Lung (tissue), 17 donors: ENCODE measurements at places on chromosomes 7 and 10. TPM values are rescaled to one million over a fixed set of nuclear protein-coding genes. Genes with fewer than 3 reads are reported as not detected.

GRCh38 chr7:97218767-97219166 lies 101.3 kb downstream of the SDHAF3 start:
- no peak overlapping the region for H3K4me3 ChIP-seq
- DNase-seq, result no peak

DNA sequence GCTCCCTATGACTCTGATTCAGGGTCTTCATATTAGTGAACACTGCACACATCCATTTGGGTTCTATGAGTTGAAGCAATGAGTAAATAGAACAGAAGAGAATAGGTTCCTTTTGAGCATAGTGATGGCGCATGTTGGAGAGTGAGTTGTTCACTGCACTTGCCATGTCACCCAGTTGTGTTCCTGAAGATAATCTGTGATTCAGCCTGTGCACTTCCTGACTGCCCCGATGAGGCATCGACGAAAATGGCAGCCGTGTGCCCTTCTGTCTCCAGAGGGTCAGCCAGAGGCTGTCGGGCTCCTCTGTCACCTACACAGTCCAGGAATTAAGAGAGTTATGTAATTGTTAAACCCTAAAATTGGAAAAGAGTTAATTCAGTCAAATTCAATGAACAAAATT lies 94.7 kb downstream of the GALNT11 start:
- no peak for DNase-seq
- H3K36me3 ChIP-seq, result peaks cover 27% of the 10 kb centered on the region
- H3K27me3 ChIP-seq, result no peaks in the 10 kb centered on the region
- no peak overlapping the region for H3K27ac ChIP-seq
- H3K4me1 ChIP-seq, result no peaks in the 10 kb centered on the region
- H3K4me3 ChIP-seq, result no peak overlapping the region

DNA sequence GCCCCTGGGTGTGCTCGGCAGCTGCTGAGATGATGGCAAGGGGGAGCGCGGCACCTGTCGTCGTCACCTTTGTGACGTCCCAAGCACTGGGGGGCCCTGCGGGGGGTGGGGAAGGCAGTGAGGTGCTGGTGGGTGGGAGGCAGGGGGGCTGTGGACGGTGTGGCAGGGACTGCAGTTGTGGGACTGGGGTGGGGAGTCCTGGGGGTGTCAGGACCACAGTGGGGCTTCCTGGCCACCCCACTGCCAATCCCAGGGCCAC lies 82.2 kb downstream of the DNAJB6 start:
- no peak overlapping the region for H3K4me3 ChIP-seq
- DNase-seq, result no peak
- no peaks in the 10 kb centered on the region for H3K36me3 ChIP-seq
- H3K27ac ChIP-seq, result no peak overlapping the region

Gene SFMBT2
- polyA plus RNA-seq, result 2.9 TPM

Gene ZNF736
- polyA plus RNA-seq, result 2.7 TPM

- no peak overlapping the region for H3K4me3 ChIP-seq
- no peaks in the 10 kb centered on the region for H3K27me3 ChIP-seq
- DNase-seq, result no peak
These were observed 410.4 kb downstream of the INHBA start for GRCh38 chr7:41292487-41292886.

Gene NKX2-3
- polyA plus RNA-seq, result not detected

GRCh38 chr7:1672851-1673486 lies 2.9 kb downstream of the ELFN1 start:
- no peak for DNase-seq
- peaks cover 16% of the 10 kb centered on the region for H3K27me3 ChIP-seq
- H3K36me3 ChIP-seq, result no peaks in the 10 kb centered on the region
- no peak overlapping the region for H3K4me3 ChIP-seq
- H3K27ac ChIP-seq, result no peak overlapping the region

Gene GNGT1
- polyA plus RNA-seq, result not detected

Gene SLC29A3
- polyA plus RNA-seq, result 5.1 TPM

DNA sequence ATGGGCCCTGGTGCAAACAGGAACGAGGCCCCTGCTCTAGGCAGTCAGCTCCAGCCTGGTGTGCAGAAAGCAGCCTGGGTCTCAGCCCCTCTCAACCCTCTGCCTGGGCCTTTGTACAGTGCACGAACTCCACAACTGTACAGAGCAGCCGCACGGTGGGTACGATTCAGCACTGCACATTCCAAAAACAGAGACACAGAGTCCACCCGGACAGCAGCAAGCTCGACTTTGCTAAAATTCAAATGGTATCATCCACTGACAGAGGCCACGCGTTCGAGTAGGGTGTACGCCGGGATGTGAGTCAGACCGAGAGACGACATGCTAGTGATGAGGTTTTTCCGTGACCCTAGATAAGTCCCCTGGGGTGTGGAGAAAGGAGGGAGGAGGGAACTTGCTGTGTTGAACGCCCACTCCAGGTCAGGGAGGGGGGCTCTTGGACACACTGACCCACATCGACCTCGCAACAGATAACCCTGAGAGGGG lies 65.6 kb upstream of the PDGFA start:
- H3K27ac ChIP-seq, result no peak overlapping the region
- peaks cover 9% of the 10 kb centered on the region for H3K4me1 ChIP-seq
- DNase-seq, result no peak

GRCh38 chr10:119253433-119254174 lies 46.2 kb downstream of the GRK5 start:
- H3K27me3 ChIP-seq, result no peaks in the 10 kb centered on the region
- peaks cover 3% of the 10 kb centered on the region for H3K36me3 ChIP-seq
- peak; percentile 91 for DNase-seq
- H3K4me1 ChIP-seq, result peaks cover 53% of the 10 kb centered on the region

DNA sequence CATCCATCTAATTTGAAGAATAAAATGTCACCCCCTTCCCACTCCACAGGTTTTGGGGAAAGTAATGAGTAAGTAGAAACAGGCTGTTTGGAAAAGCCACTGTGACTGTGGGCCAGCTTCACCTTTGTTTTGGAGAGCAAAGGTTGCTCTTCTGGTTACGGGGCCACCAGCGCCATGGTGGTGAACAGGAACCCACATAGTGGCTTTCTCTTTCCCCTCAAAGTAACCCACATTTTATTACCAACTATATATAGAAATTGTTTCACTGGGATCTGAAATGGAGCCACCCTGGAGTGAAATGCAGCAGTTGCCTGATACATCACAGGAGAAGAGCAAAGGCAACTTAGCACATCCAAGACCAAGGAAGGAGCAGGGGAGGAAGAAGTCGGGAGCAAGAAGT lies 112.3 kb upstream of the EFCAB10 start:
- peaks cover 1% of the 10 kb centered on the region for H3K36me3 ChIP-seq
- no peaks in the 10 kb centered on the region for H3K27me3 ChIP-seq
- DNase-seq, result no peak
- no peak overlapping the region for H3K4me3 ChIP-seq
- peaks cover 31% of the 10 kb centered on the region for H3K4me1 ChIP-seq

- H3K36me3 ChIP-seq, result no peaks in the 10 kb centered on the region
- DNase-seq, result no peak
- H3K27me3 ChIP-seq, result no peaks in the 10 kb centered on the region
- H3K27ac ChIP-seq, result no peak overlapping the region
- H3K4me3 ChIP-seq, result no peak overlapping the region
- peaks cover 3% of the 10 kb centered on the region for H3K4me1 ChIP-seq
These were observed 15.1 kb upstream of the DENND2A start for GRCh38 chr7:140655511-140656408.

GRCh38 chr10:84065804-84066601 lies 73.3 kb upstream of the GHITM start:
- no peak overlapping the region for H3K27ac ChIP-seq
- no peaks in the 10 kb centered on the region for H3K36me3 ChIP-seq
- no peaks in the 10 kb centered on the region for H3K27me3 ChIP-seq
- no peaks in the 10 kb centered on the region for H3K4me1 ChIP-seq
- no peak for DNase-seq

GRCh38 chr10:58920655-58921003 lies 255.8 kb upstream of the PHYHIPL start:
- no peaks in the 10 kb centered on the region for H3K4me1 ChIP-seq
- no peaks in the 10 kb centered on the region for H3K27me3 ChIP-seq
- no peak for DNase-seq
- H3K36me3 ChIP-seq, result no peaks in the 10 kb centered on the region

Gene MYOF
- polyA plus RNA-seq, result 23.4 TPM

- H3K27me3 ChIP-seq, result no peaks in the 10 kb centered on the region
- no peak for DNase-seq
- no peaks in the 10 kb centered on the region for H3K36me3 ChIP-seq
- H3K4me3 ChIP-seq, result no peak overlapping the region
These were observed 650.9 kb upstream of the IGFBP3 start for GRCh38 chr7:46571996-46572395.

DNA sequence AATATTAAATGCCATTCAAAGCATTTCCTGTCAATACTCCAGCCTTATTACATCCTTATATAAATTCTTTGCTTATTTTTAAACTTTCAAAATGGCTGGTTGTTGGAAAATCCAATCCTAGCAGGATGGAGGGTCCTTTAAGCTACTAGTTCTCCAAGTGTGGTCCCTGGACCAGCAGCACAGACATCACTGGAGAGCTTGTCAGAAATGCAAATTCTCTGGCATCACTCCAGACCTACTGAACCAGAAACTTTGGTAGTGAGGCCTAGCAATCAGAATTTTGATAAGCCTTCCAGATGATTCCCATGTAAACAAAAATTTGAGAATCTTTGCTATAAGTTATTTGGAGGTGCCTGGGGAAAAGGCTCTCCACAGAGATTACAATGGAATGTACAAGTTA lies 43.8 kb downstream of the CALCR start:
- no peaks in the 10 kb centered on the region for H3K27me3 ChIP-seq
- no peak overlapping the region for H3K27ac ChIP-seq
- no peak for DNase-seq

- H3K36me3 ChIP-seq, result no peaks in the 10 kb centered on the region
- H3K27ac ChIP-seq, result no peak overlapping the region
- H3K4me3 ChIP-seq, result no peak overlapping the region
- DNase-seq, result no peak
- no peaks in the 10 kb centered on the region for H3K4me1 ChIP-seq
These were observed 22.4 kb downstream of the NACAD start for GRCh38 chr7:45066409-45066808.

- no peak overlapping the region for H3K27ac ChIP-seq
- no peaks in the 10 kb centered on the region for H3K27me3 ChIP-seq
- H3K36me3 ChIP-seq, result no peaks in the 10 kb centered on the region
- DNase-seq, result no peak
- no peaks in the 10 kb centered on the region for H3K4me1 ChIP-seq
These were observed 93.6 kb upstream of the SDK1 start for GRCh38 chr7:3207387-3207902.

GRCh38 chr10:33376976-33377657 lies 42.6 kb upstream of the NRP1 start:
- H3K27me3 ChIP-seq, result no peaks in the 10 kb centered on the region
- no peak overlapping the region for H3K4me3 ChIP-seq
- H3K27ac ChIP-seq, result no peak overlapping the region
- H3K36me3 ChIP-seq, result no peaks in the 10 kb centered on the region
- DNase-seq, result no peak

Gene SPDYE11
- polyA plus RNA-seq, result not detected

Gene CCDC3
- polyA plus RNA-seq, result 21.5 TPM

DNA sequence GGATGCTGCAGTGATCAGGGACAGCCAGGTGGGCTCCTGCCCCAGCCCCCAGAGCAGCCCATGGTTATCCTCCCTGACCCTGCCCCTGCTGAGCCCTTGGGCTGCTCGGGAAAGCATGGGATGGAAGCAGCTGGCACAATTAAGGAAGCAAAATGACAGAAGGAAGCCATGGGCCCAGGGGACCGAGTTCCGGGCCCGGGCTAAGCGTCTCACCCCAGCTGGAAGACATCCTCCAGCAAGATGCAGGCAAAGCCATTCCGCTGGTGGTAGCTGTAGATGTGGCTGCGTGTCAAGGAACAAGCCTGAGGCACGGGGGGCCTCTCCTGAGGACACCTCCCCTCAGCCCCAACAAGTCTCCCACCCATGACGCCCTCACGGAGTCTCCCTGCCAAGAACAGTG lies 1.1 kb downstream of the ATG9B start:
- H3K4me1 ChIP-seq, result no peaks in the 10 kb centered on the region
- H3K27ac ChIP-seq, result no peak overlapping the region
- no peak overlapping the region for H3K4me3 ChIP-seq
- peak; percentile 26 for DNase-seq
- H3K36me3 ChIP-seq, result no peaks in the 10 kb centered on the region
- peaks cover 3% of the 10 kb centered on the region for H3K27me3 ChIP-seq

Gene NXPH1
- not detected for polyA plus RNA-seq

- H3K36me3 ChIP-seq, result no peaks in the 10 kb centered on the region
- no peaks in the 10 kb centered on the region for H3K27me3 ChIP-seq
- peak overlapping the region; percentile 57 for H3K4me3 ChIP-seq
- peak overlapping the region; percentile 90 for H3K27ac ChIP-seq
- H3K4me1 ChIP-seq, result peaks cover 6% of the 10 kb centered on the region
- peak; percentile 64 for DNase-seq
These were observed 628 bp downstream of the MRPS33 start for GRCh38 chr7:141014125-141014523.

- peaks cover 14% of the 10 kb centered on the region for H3K36me3 ChIP-seq
- no peaks in the 10 kb centered on the region for H3K27me3 ChIP-seq
- peak; percentile 52 for DNase-seq
- H3K4me1 ChIP-seq, result peaks cover 14% of the 10 kb centered on the region
- H3K27ac ChIP-seq, result no peak overlapping the region
These were observed 57.8 kb downstream of the PALD1 start for GRCh38 chr10:70536196-70536861.

- H3K27ac ChIP-seq, result no peak overlapping the region
- DNase-seq, result no peak
- no peak overlapping the region for H3K4me3 ChIP-seq
- H3K36me3 ChIP-seq, result no peaks in the 10 kb centered on the region
These were observed 63.6 kb downstream of the GPR37 start for GRCh38 chr7:124701955-124702354.

Gene CAV2
- polyA plus RNA-seq, result 57.9 TPM

Gene CYP26A1
- 0.02 TPM for polyA plus RNA-seq

GRCh38 chr7:112238852-112239610 lies 32.5 kb downstream of the ZNF277 start:
- no peak overlapping the region for H3K27ac ChIP-seq
- H3K27me3 ChIP-seq, result no peaks in the 10 kb centered on the region

Gene PDK4
- 27.9 TPM for polyA plus RNA-seq

- no peaks in the 10 kb centered on the region for H3K4me1 ChIP-seq
- no peaks in the 10 kb centered on the region for H3K27me3 ChIP-seq
- no peak for DNase-seq
- H3K4me3 ChIP-seq, result no peak overlapping the region
- H3K27ac ChIP-seq, result no peak overlapping the region
These were observed 53.6 kb upstream of the NRF1 start for GRCh38 chr7:129557686-129558481.

DNA sequence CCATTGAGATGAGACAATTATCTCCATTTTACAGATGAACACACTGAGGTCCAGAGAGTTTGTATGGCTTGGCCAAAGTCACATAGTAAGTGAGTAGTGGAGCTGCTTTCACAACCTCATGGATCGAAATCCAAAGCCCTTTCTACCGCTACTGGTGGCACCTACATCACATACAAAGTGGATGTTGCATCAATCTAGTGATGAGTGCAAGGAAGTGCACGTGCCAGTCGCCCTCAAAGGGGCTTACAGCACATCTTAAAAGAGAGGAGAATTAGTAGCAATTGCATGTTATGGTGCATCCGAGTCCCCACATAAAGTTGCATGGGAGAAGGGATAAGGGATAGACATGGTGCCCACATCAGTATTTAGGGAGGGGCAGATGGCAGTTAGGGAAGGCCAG lies 31.0 kb upstream of the GPR26 start:
- H3K27me3 ChIP-seq, result no peaks in the 10 kb centered on the region
- H3K36me3 ChIP-seq, result no peaks in the 10 kb centered on the region
- H3K4me1 ChIP-seq, result no peaks in the 10 kb centered on the region
- no peak for DNase-seq
- no peak overlapping the region for H3K27ac ChIP-seq

GRCh38 chr7:104895522-104896236 lies 118.3 kb upstream of the KMT2E start:
- H3K36me3 ChIP-seq, result no peaks in the 10 kb centered on the region
- H3K27me3 ChIP-seq, result no peaks in the 10 kb centered on the region
- no peak overlapping the region for H3K27ac ChIP-seq

GRCh38 chr7:130998993-130999602 lies 265.1 kb upstream of the KLF14 start:
- H3K36me3 ChIP-seq, result no peaks in the 10 kb centered on the region
- peaks cover 35% of the 10 kb centered on the region for H3K4me1 ChIP-seq
- no peak overlapping the region for H3K4me3 ChIP-seq
- no peaks in the 10 kb centered on the region for H3K27me3 ChIP-seq
